Frontal cortex (tissue), 4 donors: ENCODE measurements at places on chromosomes 7 and 10.

- no peak for DNase-seq
Measured at GRCh38 chr7:156942708-156943090, 6.8 kb upstream of the NOM1 start.

- DNase-seq = no peak
Measured at GRCh38 chr7:54831644-54832095, 72.7 kb upstream of the SEC61G start.

DNA sequence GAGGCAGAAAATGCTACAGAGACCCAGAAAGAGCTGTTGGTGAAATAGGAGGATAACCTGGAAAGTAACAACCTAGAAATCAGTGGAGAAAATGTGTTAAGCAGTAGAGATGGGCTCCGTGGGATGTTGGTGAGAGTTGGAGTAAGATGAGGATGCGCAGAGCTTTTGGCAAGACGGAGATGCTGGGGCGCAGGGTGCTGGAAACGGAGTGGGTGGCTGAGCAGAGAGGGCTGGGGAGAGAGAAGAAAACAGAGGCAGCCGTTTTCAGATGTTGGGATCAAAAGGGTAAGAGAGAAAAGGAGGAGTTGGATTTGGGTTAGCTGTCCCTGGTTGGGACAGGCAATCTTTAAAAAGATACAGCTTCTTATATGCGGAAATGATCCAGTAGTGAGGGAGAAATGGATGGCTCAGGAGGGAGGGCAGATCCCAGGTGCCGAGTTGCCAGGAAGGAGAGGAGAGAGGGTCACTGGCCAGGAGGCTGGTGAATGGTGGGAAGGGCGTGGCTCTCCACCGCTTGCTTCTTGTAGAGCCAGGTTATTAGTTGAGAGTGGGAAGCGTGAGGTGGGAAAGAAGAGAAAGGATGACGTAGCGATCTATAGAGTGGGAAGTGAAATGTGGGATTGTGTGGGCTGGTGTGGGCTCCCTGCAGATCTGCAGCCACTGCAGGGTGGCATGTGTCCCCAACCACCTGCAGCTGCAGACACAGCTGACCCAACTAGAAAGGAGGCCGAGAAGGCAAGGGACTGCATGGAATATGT lies 182.2 kb upstream of the SVIL start:
- DNase-seq = no peak

DNA sequence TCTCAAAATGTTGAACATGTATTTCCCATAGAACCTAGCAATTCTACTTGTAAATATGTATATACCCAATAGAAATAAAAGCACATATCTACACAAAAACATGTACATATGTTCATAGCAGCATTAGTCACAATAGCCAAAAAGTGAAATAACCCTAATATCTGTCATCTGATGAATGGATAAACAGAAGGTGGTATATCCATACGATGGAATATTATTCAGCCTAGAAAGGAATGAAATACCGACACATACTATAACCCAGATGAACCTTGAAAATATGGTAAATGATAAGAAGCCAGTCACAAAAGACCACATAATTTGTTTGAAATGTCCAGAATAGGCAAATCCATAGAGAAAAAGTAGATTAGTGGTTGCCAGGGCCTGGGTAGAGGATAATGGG lies 87.9 kb downstream of the MCU start:
- DNase-seq = no peak

GRCh38 chr7:116633131-116633988 lies 38.6 kb upstream of the MET start:
- peak; percentile 5 for DNase-seq
